ENCODE measurements at places on chromosomes 4 and X.

GRCh38 chr4:8738471-8738931 lies 133.1 kb downstream of the HMX1 start:
- DNase-seq, result no peak

DNA sequence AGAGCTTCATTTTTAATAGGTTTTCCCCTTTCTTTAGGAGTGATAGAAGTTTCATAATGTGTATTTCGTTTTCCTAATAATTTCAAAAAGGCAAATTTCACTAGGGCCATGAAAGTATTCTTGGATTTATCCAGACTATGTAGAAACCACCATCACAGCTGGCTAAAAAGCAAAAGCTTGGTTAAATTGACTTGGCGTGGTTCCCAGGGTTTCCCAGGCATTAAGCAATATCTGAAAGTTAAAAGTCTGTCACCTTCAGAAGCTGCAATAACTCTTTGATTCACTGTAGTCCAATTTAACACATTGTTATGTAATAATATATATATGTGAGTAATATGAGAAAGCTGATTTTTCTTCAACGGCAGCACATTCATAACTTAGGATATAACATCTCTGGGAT lies 38.3 kb downstream of the NDNF start:
- no peak for DNase-seq

DNA sequence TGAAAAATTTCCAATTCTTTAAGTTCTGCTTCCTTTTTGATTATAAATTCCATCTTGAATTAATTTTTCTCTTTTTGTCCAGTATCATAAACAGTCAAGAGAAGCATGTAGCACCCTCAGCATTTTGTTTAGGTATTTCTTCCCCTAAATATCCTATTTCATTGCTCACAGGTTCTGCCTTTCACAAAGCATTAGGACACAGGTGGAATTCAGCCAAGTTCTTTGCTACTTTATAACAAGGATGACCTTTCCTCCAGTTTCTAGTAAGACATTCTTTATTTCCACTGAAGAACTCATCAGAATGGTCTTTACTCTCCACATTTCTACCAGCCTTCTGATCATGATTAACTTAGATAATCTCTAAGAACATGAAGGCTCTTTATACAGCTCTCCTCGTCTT lies 7.4 kb downstream of the SLC9B1 start:
- DNase-seq, result no peak

GRCh38 chr4:138918169-138918869 lies 97.3 kb upstream of the NOCT start:
- DNase-seq, result no peak

DNA sequence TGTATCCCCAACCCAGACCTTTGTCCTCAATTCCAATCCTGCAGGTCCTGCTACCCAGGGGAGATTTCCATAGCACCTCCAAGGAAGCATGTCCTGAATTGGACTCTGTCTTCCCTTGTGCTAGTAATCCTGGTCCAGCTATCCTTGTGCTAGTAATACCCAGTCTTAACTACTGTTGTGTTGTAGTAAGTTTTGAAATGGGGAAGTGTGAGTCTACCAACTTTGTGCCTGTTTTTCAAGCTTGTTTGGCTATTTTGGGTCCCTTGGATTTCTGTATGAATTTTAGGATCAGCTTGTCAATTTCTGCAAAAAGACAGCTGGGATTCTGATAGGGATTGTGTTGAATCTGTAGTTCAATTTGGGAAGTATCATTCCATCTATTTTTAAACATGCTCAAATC lies 51.4 kb downstream of the CD99L2 start:
- no peak for DNase-seq

- no peak for DNase-seq
These were observed 88.5 kb upstream of the CBR4 start for GRCh38 chr4:169098532-169098931.

DNA sequence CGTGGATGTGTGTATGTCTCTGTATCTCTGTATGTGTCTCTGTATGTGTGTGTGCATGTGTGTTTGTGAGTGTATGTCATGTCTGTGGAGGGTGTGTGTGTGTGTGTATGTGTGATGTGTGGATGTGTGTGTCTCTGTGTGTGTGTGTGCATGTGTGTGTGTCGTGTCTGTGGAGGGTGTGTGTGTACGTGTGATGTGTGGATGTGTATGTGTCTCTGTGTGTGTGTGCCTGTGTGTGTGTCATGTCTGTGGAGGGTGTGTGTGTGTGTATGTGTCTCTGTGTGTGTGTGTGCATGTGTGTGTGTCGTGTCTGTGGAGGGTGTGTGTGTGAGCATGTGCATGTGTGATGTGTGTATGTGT lies 51.6 kb upstream of the ADRA2C start:
- no peak for DNase-seq

Measured in stimulated activated CD4-positive, alpha-beta T cell treated with anti-CD3 and anti-CD28 coated beads, Interleukin-1b, Interleukin-23, amount 100 ng/mL, for 48 hours (primary cell).